Large intestine (tissue), 12 donors: ENCODE measurements at places on chromosomes 5 and 9. TPM values are rescaled to one million over a fixed set of nuclear protein-coding genes. Genes with fewer than 3 reads are reported as not detected.

The GARIN3 gene
- polyA plus RNA-seq, result not detected

The PCDHGA1 gene
- polyA plus RNA-seq, result 0.30 TPM

The ZDHHC11B gene
- polyA plus RNA-seq, result 16.1 TPM

The SPINK7 gene
- 0.06 TPM for polyA plus RNA-seq

The RPL12 gene
- 3,060 TPM for polyA plus RNA-seq

The PDE6A gene
- 1.0 TPM for polyA plus RNA-seq

The ABHD17B gene
- polyA plus RNA-seq, result 22.9 TPM

The IFNA21 gene
- 0.13 TPM for polyA plus RNA-seq

The SOHLH1 gene
- polyA plus RNA-seq, result not detected

The TPPP gene
- 8.8 TPM for polyA plus RNA-seq

The PRDM9 gene
- polyA plus RNA-seq, result not detected

The FER gene
- polyA plus RNA-seq, result 7.2 TPM

The OLFM1 gene
- polyA plus RNA-seq, result 29.3 TPM

The SLC45A2 gene
- polyA plus RNA-seq, result 0.12 TPM

The FAM200C gene
- polyA plus RNA-seq, result 7.8 TPM

The LRRC26 gene
- polyA plus RNA-seq, result 12.0 TPM
